ENCODE measurements at places on chromosomes 12 and 14.
A peak's percentile ranks its signal among the peaks of the same experiment; 100 is the strongest.

GRCh38 chr14:51507906-51508511 is 143.7 kb upstream of the FRMD6 start:
- no peak for DNase-seq
- peak overlapping the region; percentile 5 for H3K27ac ChIP-seq
- no peaks in the 10 kb centered on the region for H3K4me1 ChIP-seq
- H3K4me3 ChIP-seq, result no peak overlapping the region
- no peaks in the 10 kb centered on the region for H3K36me3 ChIP-seq

- no peak overlapping the region for H3K4me3 ChIP-seq
- H3K4me1 ChIP-seq, result peaks cover 2% of the 10 kb centered on the region
- DNase-seq, result no peak
- H3K27ac ChIP-seq, result no peak overlapping the region
These were observed 124.2 kb downstream of the HMGA2 start for GRCh38 chr12:65948320-65949008.

DNA sequence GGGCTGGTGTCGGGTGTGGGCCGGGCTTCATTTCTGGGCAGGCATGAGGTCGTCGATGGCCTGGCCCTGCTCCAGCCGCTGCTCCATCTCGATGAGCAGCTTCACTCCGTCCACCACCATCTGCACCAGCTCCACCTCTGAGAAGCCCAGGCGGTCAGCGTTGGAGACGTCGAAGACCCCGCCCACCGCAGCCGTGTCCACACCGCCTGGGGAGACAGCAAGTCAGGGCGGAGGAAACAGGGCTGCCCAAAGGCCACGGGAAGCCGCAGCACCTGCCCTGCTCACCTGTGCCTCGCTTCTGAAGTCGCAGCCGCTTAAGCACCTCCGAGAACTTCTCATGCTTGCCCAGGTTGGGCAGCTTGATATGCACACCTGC is 2.8 kb downstream of the CKB start:
- no peak overlapping the region for H3K27ac ChIP-seq
- H3K27me3 ChIP-seq, result peaks cover 39% of the 10 kb centered on the region
- no peak for DNase-seq
- no peak overlapping the region for H3K4me3 ChIP-seq
- peaks cover 10% of the 10 kb centered on the region for H3K4me1 ChIP-seq

GRCh38 chr12:113203852-113204760 is 17.2 kb upstream of the TPCN1 start:
- no peaks in the 10 kb centered on the region for H3K36me3 ChIP-seq
- DNase-seq, result no peak
- H3K27ac ChIP-seq, result no peak overlapping the region
- H3K4me1 ChIP-seq, result peaks cover 12% of the 10 kb centered on the region
- H3K4me3 ChIP-seq, result no peak overlapping the region

DNA sequence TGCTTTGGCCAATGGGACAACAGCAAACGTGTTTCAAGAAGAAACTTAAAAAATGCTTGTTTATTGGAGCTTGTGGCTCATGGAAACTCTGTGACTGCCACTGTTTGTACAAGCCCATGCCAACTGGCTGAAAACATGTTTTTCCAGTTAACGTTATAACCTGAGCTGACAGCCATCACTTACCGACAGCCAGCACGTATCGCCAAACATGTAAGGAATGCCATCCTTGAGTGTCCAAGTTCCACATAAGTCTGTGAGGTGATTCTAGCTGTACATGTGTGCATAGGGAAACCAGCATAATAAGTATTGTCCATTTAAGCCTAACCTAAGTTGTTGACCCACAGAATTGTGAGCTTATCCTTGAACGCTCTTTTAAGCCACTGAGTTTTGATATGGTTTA is 596.9 kb downstream of the TRHDE start:
- H3K36me3 ChIP-seq, result no peaks in the 10 kb centered on the region
- DNase-seq, result no peak
- no peak overlapping the region for H3K27ac ChIP-seq
- H3K4me1 ChIP-seq, result no peaks in the 10 kb centered on the region
- no peak overlapping the region for H3K4me3 ChIP-seq

- no peaks in the 10 kb centered on the region for H3K36me3 ChIP-seq
- H3K27ac ChIP-seq, result no peak overlapping the region
- no peak for DNase-seq
- no peaks in the 10 kb centered on the region for H3K27me3 ChIP-seq
- H3K4me1 ChIP-seq, result no peaks in the 10 kb centered on the region
- H3K4me3 ChIP-seq, result no peak overlapping the region
These were observed 157.0 kb upstream of the RMST start for GRCh38 chr12:97305651-97306050.

- no peak overlapping the region for H3K4me3 ChIP-seq
- no peak overlapping the region for H3K27ac ChIP-seq
- no peaks in the 10 kb centered on the region for H3K27me3 ChIP-seq
- H3K4me1 ChIP-seq, result no peaks in the 10 kb centered on the region
These were observed 127.6 kb downstream of the WIF1 start for GRCh38 chr12:64993461-64993860.

Data from thymus (tissue), 14 donors.